Naive thymus-derived CD8-positive, alpha-beta T cell (primary cell): ENCODE measurements at places on chromosomes 3 and 15. TPM values are rescaled to one million over a fixed set of nuclear protein-coding genes. Genes with fewer than 3 reads are reported as not detected.

The COMMD2 gene
- 47.5 TPM for total RNA-seq

The SLC24A5 gene
- total RNA-seq: not detected

The SGO1 gene
- 0.88 TPM for total RNA-seq

The CPA3 gene
- total RNA-seq: not detected

- no peak overlapping the region for H3K27ac ChIP-seq
- H3K4me1 ChIP-seq: no peaks in the 10 kb centered on the region
- peaks cover 34% of the 10 kb centered on the region for H3K36me3 ChIP-seq
- peaks cover 19% of the 10 kb centered on the region for H3K27me3 ChIP-seq
- DNase-seq: no peak
These were observed 35.9 kb downstream of the DTWD1 start for GRCh38 chr15:49656734-49657133.

DNA sequence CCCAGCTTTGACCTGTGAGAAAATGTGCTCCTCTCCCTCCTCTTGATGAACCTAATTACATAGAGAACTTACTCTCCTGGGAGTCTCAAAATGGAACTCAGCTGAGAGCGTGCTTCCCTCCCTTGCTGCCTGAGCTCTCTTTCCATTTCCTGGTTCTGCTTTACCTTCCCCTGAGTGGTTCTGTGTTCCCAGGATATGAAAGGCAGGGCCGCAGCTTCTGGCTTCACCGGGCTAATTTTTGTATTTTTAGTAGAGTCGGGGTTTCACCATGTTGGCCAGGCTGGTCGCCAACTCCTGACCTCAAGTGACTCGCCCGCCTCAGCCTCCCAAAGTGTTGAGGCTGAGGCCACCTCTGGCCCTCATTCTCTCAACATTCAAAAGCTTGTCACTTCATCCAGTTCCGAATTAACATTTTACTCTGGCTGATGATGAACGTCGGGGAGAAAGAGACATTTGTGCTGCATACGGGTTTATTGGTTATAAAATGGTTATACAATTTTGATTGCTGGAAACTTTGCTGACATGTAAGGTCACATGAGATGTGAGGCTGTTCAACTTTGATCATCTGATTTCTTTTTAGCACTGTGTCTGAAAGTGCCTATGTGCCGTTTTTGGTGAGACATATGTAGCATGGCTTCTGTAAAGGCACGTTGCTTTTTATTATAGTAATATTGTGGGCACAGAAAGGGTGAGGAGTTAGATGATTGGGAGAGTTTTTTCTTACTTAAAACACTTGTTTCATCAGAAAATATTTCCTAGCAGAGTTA, 6.6 kb downstream of the PLS1 start:
- no peak overlapping the region for H3K27ac ChIP-seq
- H3K27me3 ChIP-seq: no peaks in the 10 kb centered on the region
- H3K4me1 ChIP-seq: peaks cover 6% of the 10 kb centered on the region
- no peaks in the 10 kb centered on the region for H3K36me3 ChIP-seq

DNA sequence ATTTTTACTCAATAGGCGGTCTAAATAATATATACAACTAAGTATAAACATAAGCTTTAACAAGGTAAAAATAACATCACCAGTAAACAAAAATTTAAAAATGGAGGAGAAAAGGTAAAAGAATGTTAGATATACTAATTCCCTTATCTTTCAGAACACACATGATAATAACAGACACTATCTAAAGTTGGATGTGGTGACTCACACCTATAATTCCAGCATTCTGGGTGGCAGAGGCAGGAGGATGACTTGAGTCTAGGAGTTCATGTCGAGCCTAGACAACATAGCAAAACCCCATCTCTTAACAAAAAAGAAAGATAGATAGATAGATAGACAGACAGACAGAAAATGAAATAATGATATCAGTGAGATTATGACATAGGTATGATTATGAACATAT, 85.1 kb downstream of the STAG1 start:
- no peak overlapping the region for H3K4me3 ChIP-seq
- no peak for DNase-seq
- H3K36me3 ChIP-seq: peaks cover 5% of the 10 kb centered on the region
- H3K27ac ChIP-seq: no peak overlapping the region
- peaks cover 50% of the 10 kb centered on the region for H3K4me1 ChIP-seq
- no peaks in the 10 kb centered on the region for H3K27me3 ChIP-seq

DNA sequence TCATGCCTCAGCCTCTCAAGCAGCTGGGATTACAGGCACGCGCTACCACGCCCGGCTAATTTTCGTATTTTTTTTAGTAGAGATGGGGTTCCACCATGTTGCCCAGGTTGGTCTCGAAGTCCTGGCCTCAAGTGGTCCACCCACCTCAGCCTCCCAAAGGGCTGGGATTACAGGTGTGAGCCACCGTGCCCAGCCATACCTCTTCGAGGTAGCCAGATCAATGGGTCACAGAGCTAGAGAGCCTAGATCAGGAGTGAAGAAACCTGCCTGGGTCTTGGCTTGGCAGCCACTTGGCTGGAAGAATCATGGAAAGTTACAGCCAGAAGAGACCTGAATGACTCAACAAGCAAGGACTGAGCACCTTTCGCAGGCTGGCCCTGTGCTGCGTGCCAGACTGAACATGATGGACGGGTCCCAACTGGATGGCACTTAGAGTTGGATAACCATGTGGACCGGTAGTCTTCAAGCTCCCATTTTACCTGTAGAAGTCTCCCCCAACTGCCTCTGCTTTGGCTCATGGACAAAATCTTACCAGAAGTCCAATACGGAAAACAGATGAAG, 29.7 kb downstream of the GNB5 start:
- no peaks in the 10 kb centered on the region for H3K27me3 ChIP-seq
- H3K27ac ChIP-seq: no peak overlapping the region
- peaks cover 20% of the 10 kb centered on the region for H3K4me1 ChIP-seq
- no peak for DNase-seq
- peaks cover 30% of the 10 kb centered on the region for H3K36me3 ChIP-seq
